ENCODE measurements at places on chromosomes 4 and X.
A peak's percentile ranks its signal among the peaks of the same experiment; 100 is the strongest.

DNA sequence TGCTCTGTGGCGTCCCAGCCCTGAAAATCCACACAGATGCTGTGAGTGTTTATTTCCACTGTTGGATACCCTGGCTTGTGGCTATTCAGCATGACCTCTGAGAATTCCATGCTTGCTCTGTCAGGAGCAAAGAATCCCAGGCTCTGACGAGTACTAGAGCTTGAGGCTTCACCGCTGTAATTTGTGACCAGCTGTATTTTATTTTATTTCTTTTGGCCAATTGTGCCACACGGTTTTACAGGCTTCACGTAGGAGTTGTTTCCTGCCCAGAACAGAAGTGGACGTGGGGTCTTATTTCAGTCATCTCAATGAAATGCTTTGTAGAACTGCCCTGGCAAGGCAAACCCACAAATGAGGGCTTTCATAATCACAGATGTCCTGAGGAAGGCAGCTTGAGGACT is 69.4 kb upstream of the CLDN34 start:
- peak; percentile 97 for DNase-seq

DNA sequence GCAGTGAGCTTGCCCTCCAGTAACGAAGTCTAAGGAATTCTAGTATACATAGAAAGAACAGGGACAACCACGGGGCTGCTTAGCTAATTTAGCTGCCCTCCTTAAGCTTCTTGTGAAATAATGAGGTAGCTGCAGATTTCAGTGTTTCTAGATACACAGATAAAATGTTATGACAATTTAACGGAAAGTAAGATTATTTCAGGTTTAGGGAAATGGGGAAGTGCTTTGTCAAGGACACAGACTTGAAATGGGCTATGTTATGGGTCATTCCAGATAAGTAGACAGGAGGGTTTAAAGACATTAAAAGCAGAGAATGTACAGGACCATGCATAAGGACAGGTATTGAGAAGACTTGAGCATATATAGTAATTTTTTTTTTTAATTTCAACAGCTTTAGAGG is 34.2 kb upstream of the ZNF518B start:
- DNase-seq: no peak

DNA sequence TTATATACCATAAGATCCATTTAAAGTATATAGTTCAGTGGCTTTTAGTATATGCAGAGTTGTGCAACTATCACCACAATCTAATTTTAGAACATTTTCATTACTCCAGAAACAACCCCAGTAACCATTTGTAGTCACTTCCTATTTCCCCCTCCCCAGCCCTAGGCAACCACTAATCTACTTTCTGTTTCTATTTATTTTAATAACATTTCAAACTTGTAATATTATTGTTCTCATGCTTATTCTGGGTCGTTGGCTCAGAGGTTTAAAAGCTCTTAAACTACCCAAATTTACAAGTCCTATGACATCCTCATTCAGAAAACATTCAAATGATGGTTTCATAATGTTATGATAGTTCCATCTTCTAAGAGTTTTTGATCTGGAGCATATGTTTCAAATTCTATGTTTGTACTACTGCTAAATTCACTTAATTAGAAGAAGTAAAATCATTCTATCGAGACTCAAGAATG is 18.4 kb downstream of the XIAP start:
- DNase-seq: peak; percentile 42

DNA sequence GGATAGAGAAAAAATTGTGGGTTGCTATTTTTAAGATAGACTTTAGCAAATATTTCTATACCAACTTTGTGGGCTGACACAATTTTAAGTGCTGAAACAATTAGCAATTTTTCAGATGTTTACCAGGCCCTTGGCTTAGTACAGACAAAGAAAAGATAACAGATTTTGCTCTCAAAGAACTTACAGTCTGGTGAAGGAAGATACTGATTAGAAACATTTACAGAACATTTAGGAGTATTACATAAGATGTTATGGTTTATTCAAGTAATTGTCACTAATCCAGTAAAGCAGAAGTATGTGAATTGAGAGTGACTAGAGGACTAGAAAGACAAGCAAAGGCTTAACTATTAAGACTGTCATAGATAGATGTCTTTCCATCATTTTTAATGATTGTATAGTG is 35.3 kb upstream of the NDUFC1 start:
- DNase-seq: no peak

DNA sequence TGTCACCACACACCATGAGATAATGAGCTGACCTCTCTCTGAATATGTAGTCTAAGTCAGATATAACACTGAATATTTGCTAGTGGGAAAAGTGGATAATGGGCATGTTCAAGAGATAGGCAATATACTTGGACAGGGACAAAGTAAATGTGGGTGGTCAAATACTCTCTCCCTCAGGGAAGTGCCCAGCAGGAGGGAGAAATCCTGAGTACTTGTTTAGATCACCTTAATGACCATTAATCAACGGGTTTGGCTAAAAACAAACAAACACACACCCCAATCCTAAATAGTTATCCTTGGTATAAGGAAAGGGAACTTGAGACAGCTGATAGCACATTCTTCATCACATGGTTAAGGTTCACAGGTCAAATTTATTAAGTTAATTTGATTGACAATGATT is 933.5 kb downstream of the C4orf33 start:
- no peak for DNase-seq

- DNase-seq: peak; percentile 22
Observed at GRCh38 chr4:1763550-1764080, 29.5 kb upstream of the FGFR3 start.

DNA sequence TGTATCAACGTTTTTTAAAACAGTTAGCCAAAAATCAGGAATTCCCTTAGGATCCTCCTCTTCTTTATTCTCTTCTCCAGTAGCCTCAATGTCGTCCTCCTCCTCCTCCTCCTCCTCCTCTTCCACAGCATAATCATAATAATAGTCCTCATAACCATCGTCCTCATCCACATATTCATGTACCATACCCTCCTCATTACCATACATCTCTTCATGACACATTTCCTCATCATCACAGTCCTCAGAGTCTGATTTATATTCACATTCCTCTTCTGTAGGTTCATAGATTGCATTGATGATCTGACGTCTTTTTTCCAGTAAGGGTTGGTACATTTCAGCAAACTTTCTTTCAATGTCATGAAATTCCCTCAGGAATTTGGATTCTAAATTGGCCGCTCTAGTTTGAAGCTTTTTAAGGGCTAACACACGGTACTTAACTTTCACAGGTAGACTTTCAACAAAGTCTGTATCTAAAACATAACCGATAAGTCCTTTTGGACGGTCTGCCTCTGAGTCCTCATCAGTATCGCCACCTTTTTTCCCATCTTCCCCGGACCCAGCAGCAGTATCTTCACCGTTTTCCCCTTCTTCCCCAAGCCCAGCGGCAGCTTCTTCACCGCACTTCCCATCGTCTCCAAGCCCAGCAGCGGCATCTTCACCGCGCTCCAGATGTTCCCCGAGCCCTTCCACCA is 771 bp downstream of the NAP1L2 start:
- DNase-seq: no peak

GRCh38 chr4:48799157-48799556 is 19.1 kb upstream of the FRYL start:
- no peak for DNase-seq

GRCh38 chrX:100085846-100086245 is 324.2 kb downstream of the PCDH19 start:
- DNase-seq: no peak

DNA sequence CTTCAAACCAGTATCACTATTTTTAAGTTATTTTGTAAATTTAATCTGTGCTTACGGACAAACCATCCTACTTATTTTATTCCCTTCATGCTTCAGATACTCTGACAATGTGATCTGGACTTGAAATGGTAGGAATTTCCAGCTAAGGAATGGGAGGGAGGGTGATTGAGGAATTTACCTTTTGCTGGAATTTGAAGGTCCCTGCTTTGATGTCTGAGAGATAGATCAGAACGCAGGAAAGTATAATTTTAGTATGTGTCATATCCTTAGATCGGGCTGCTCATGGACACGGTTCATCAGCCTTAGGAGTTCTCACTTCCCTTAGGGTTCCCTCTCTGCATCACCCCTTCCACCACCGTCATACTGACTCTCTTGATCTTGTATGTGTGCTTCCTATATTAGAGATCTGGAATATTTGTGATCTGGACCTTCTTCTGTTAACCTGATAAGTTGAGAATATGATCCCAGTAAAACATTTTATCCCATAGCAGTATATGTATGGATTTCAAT is 16.8 kb downstream of the OCRL start:
- DNase-seq: no peak

- no peak for DNase-seq
Observed at GRCh38 chr4:168265327-168265726, 53.2 kb downstream of the DDX60 start.

GRCh38 chr4:37812713-37813112 is 13.8 kb upstream of the PGM2 start:
- peak; percentile 62 for DNase-seq

- DNase-seq: peak; percentile 82
Observed at GRCh38 chrX:20144491-20144890, 2.9 kb upstream of the EIF1AX start.

GRCh38 chrX:74340051-74340450 is 36.1 kb downstream of the ZCCHC13 start:
- DNase-seq: no peak

- DNase-seq: no peak
Observed at GRCh38 chr4:152579107-152579764, 43.3 kb upstream of the FBXW7 start.

DNA sequence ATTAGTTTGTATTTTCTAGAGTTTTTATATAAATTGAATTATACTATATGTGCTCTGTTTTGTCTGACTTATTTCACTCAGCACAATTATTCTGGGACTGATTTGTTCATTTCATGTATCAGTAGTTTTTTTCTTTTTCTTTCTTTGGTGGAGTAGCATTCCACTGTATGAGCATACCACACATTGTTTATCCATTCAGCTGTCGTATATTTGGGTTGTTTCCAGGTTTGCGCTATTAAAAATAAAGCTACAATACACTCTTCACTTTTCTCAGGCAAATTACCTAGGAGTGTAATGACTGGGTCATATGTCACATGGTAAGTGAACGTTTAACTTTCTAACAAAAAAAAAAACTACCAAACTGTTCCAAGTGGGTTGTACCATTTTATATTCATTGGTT is 9.6 kb upstream of the OTUD4 start:
- DNase-seq: peak; percentile 39

GRCh38 chrX:1327651-1328304 is 8.8 kb upstream of the IL3RA start:
- DNase-seq: no peak

GRCh38 chrX:118528071-118528737 is 32.6 kb downstream of the DOCK11 start:
- no peak for DNase-seq

DNA sequence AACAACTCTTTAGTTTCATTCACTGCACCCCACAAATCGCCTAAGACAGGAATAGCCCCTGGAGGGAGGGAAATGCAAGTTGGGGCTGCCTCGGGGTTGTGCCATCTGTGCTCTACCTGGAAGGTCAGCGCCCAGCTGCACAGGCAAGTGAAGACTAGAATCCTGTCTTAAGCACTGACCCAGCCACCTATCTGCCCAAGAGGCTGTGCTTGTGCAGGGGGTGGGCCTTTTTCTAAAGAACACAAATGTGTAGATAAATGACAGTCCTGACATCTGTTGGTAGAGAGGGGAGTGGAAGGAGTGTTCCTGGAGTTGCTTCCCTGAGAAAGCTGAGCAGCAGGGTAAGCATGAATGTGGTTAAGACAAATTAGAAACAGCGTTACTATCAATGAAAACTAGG is 15.7 kb downstream of the ZNF518B start:
- no peak for DNase-seq

- no peak for DNase-seq
Observed at GRCh38 chr4:96675416-96675815, 835.5 kb downstream of the PDHA2 start.

DNA sequence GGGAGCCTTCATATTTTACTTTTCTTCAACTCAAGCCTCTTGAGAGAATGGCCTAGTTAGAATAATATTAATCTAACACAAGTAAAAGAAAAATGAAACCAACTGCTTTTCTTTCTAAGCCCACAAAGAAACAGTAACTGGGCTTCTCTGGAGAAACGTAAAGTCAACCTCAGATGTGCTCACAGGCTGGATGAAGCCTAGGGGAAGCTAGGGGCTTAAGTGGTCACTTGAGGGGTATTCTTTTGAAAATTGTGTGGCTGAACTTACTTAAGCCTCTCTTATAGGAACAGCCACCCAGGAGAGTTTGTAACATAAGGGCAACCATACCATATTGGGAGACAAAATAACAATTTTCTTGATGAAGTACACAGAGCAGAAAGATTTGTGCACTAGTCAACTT is 279.0 kb downstream of the SPRY1 start:
- no peak for DNase-seq

DNA sequence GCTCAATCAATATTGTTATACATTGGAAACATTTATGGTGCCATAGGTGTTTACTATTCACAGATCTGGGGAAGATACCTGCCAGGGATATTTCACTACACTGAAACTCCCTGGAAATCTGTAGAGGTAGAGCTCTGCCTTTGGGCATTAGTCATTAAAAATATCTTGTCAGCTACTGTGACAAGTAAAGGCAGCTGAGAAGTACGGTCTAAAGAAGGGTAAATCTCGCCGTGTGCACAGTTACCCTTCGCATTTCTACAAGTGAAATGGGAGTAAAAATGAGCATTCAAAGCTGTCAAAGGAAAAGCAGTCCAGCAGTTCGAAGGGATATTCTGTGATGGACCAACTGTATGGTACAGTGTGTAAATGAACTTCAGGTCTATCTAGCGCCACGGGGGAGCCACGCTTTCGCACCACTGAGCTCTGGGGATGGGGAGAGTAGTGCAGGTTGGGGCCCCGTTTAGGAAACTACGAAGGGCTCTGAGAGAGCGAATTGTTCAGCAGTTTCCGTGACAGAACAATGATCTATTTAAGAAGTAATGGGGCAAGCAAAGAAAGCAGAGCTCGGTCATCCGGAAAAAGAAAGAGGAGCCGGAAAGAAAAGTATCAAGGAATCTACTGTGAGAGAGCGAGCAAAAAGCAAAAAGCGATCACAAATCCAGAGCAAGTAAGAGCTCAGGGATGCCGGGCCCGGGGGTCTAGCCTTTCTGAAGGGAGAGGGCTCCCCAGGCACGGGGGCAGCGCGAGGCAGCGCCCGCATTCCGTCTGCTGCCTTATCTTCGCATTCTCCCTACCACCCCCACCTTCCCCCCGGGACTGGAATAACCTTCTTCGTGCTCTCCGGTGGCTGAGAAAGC is 646 bp downstream of the TIGD4 start:
- peak; percentile 3 for DNase-seq

DNA sequence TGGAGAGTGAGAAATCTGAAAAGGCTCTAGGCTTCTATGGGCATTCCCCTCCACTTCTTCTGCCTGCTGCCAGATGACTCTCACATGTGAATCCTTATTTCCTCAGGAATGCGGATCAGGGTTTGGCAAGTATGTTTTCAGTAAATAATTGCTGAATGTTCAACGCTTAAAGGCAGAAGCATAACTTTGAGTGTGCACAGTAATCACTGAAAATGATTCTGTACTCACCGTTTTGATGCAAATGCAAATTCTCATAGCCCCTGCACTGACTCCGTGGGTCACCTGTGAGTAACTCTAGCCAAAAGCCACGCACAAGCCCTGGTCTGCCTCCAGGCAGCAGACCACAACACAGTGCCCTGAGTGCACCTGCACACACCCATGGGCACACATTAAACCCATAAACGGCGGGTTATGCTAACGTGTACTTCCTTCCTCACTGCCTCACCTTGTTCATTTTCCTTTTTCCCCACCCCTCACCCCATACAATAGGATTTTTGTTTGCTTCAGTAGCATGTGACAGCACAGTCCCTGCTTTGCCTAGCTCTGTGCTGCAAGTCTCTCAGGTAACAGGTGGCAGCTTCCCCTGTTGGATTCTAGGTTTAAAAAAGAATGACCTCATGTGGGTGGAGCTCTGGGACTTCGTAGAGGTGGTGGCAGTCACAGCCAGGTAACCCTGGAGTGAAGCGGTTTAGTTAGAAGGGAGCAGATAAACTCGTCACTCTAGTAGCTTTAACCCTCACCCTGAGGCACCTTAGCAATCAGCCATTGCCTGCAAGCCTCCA is at the start of gene ARHGEF38:
Gene ARHGEF38, plus strand, starts transcription at position 656 of the 782 bp plus-strand sequence. CDS start 146 bp downstream, outside the sequence.
- peak; percentile 7 for DNase-seq
